ENCODE measurements at places on chromosomes 6 and 20.

DNA sequence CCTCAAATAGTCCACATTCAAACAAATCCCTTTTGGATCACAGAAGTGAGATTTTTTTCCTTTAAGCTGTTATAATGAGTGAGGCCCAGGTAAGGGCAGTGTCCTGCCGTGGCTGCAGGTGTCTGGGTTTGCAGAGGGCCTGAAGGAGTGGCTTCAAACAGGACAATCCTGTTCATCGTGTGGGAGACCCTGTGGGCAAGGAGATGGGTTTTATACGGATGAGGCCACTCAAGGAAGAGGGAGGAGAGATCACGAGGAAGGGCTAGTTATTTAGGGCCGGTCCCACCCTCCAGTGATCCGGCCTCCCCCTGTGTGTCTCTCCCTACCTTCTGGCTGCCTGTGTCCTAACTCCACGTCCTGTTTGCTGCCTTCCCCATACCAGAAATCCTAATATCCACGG is 33.8 kb downstream of the PPP1R14C start:
- no peak for DNase-seq

GRCh38 chr6:110761371-110761770 is 53.9 kb downstream of the CDK19 start:
- DNase-seq, result no peak

GRCh38 chr6:154476494-154476893 is 34.0 kb downstream of the CNKSR3 start:
- no peak for DNase-seq

- peak; percentile 97 for DNase-seq
Observed at GRCh38 chr6:149855040-149855654, 9.0 kb downstream of the LRP11 start.

DNA sequence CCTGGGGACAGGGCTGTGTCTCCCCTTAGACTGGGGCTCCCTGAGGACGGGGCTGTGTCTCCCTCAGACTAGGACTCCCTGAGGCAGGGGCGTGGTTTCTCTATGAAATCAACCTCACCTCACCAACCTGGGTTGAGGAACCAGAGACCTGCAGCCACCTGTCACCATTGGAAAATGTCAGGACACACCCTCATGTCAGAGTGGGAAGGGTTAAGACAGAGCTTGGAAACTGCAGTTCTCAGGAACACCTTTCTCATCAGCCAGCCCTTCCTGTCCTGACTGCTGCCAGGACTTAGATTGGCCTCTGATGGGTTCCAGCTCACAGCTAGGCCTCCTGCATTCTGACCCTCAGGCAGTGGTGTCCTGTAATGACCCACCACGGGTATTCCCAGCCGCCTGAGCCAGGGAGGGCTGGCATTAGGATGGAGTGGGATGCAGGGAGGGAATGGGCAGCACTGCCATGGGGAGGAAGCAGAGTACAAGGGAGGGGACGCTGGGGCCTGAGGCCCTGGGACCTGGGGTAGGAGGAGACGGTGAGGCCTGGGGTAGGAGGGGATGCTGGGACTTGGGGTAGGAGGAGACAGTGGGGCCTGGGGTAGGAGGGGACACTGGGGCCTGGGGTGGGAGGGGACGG is 76.3 kb downstream of the MRPL14 start:
- DNase-seq, result no peak

DNA sequence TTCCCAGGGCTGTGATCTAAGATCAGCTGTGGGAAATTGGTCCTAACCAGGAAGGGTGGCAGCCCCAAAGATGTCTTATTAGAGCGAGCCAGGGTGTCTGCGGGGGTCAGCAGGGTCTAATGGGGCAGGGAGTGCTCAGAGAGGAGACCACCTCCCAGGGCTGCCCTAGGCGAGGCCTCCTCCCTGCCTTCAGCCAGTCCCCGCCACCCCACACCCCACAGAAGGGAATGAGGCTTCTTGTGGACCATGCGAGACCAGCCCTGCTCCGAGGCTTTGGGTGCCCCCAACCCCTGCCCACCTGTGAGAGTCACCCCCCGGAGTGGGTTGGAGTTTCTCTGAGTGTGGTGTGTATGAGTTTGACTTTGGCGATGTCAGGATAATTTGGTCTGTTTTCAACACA is 37.8 kb downstream of the SYNJ2 start:
- no peak for DNase-seq

- DNase-seq, result no peak
Observed at GRCh38 chr20:57567471-57568079, 6.7 kb downstream of the PCK1 start.

GRCh38 chr20:58073945-58074856 is 154.3 kb downstream of the ANKRD60 start:
- peak; percentile 66 for DNase-seq

DNA sequence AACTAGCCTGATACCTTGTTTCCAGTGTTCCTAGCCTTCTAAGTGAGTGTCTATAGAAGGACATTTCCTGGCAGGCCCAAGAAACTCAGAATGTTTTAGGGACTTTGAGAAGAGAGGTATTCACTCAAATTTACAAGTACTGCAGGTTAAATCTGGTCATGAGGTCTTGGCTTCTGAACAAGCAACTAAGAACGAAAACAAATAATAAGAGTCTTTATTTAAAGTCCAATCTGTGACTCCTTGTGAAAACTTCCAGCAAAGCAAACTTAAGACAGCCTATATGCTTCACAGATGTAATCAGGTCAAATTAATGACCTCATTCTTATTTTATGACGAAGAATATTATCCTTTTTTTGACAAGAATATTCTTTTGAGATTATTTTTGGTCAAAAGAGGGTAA is 79.4 kb upstream of the PRSS16 start:
- DNase-seq, result peak; percentile 28

DNA sequence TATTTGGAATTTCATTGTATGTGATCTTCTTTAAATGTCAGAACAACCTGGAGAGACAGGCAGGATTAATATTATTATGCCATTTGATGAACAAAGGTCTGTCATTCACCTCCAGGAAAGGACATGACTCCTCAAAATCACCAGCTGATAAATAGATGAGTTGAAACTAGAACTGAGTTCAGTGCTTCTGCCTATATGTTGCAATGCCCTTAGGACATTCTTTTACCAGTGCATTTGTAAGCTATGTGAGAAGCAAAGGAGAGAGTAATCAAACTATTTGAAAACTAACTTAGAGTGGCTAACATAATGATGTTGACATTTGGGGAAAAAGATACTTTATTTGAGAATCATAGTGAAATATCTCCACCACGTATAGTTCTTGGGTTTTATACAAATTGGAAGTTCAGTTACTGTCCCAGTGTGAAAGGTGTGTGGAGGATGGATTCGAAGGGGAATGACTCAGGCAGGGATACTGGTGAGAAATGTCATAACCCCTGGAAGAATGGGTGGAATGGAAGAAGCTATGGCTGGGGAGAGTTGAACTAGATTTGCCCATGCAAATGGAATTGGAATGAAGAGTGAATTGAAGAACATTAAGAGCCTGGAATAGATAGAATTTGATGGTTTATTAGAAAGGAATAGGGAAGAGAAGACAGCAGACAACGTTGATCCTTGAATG is 21.5 kb downstream of the PKIB start:
- no peak for DNase-seq

DNA sequence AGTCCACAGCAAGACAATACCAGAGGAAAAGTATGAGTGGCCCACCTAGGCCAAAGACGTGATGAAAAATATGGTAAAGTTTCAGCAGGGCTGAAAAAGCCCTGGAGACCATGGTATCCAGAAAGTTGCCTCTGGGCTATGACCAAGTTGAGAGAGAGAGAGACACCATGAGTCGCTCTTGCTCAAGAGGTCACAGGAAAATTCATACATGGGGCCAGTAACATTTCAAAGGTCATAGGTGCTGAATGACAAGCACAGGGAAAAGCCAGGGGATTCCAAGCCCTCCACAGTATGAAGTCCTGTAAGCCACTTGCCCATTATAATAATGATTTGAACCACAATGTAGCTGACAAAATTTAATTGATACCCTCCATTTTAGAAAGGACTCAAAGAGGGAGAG is 657.7 kb upstream of the CITED2 start:
- no peak for DNase-seq

GRCh38 chr20:57102160-57102559 is 164.3 kb downstream of the BMP7 start:
- no peak for DNase-seq

DNA sequence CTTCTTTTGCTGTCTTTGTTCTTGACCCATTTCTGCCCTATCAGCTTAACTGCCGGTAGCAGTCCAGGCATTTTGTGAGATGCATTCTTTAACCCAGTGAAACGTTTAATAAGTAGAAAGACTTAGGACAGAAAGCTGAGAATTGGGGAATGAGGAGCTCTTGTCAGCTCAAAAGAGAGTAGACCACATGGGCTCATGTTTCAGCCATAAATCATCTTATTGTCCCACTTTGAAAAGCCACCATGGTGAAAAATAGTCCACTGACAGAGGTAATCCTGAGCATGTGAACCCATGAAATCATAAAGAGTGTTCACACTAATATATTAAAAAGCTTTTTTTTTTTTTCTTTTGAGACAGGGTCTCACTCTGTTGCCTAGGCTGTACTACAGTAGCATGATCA is 16.3 kb downstream of the ORC3 start:
- no peak for DNase-seq

DNA sequence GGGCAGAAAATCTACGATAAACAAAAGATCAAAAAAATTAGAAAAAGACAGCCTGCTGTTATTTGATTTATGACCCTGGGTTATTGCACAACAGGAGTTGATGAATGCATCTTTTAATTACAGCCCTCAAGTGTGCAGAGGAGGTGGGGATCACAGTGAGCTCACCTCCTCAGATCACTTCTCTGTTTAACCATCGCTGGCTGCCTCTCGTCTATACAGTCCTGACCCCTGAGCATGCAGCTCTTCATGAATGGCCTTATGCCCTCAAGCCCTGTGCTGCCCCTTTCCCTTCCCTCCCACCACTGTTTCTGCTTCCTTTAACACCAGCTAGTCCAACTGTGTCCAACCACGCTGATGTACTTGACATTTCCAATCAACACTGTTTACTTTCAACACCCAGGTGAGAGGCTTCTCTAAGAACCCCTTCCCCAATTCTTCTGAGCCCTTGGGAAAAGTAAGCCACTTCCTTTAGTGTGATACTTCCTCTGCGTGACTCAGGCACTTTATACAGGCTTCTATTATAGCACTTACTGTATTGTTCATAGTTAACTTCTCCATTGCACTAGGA is 60.6 kb upstream of the RIPOR2 start:
- no peak for DNase-seq

GRCh38 chr6:13916230-13916944 is 8.4 kb upstream of the RNF182 start:
- peak; percentile 74 for DNase-seq

DNA sequence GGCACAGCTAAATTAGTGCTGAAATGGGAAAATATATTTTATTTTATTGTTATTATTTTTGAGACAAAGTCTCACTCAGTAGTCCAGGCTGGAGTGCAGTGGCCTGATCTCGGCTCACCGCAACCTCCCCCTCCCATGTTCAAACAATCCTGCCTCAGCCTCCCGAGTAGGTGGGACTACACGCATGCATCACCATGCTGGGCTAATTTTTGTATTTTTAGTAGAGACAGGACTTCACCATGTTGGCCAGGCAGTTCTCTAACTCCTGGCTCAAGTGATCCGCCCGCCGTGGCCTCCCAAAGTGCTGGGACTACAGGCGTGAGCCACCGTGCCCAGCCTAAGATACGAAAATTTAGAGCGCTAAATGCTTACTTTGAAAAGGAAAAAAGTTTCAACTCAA is 4.8 kb downstream of the RAB23 start:
- DNase-seq, result no peak

GRCh38 chr6:46377209-46377608 is 114.0 kb downstream of the RCAN2 start:
- no peak for DNase-seq

GRCh38 chr6:143955971-143956370 is 52.1 kb downstream of the PLAGL1 start:
- peak; percentile 48 for DNase-seq

GRCh38 chr6:152135755-152136448 is 328.4 kb downstream of the ESR1 start:
- no peak for DNase-seq

- no peak for DNase-seq
Observed at GRCh38 chr20:40902661-40903060, 126.0 kb upstream of the TOP1 start.

DNA sequence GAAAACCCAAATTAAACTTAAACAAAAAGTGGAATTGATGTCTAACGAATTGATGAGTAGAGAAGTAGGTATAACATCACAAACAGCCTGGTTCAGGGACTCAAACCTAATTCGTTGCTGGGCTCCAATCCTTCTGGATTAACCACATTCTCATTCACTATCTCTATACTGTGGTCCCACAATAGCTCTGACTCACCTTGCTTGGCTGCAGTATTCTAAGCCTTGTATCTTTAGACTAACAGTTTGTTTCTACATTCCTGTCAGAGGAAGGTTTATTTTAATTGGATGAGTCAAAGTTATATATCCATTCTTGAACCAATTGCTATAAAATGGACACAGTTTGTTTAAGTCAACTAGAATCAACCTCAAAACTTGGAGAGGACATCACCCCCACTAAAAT is 530.5 kb upstream of the PTCHD4 start:
- DNase-seq, result peak; percentile 2

GRCh38 chr6:169175360-169175887 is 78.2 kb downstream of the THBS2 start:
- no peak for DNase-seq

DNA sequence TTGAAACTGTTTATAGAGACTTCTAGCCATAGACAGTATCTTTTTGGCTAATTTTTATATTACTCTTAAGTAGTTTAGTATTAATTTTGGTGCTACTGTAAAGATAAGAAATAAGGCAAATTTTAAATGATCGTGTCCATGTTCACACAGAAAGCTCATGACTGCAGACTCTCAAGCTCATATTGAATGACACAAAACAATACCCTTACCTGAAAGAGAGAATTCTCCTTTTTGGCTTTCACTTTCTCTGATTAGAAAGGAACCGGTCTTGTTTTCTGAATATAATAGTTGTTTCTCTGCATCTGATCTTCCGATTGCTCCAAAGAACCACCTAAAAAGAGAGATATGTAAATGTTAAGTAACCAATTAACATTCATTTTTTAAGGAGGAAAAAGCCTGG is 57.0 kb downstream of the FRK start:
- no peak for DNase-seq

- DNase-seq, result no peak
Observed at GRCh38 chr20:60258255-60258863, 300.1 kb downstream of the CDH26 start.

GRCh38 chr6:124027392-124027791 is 223.7 kb downstream of the NKAIN2 start:
- DNase-seq, result no peak

DNA sequence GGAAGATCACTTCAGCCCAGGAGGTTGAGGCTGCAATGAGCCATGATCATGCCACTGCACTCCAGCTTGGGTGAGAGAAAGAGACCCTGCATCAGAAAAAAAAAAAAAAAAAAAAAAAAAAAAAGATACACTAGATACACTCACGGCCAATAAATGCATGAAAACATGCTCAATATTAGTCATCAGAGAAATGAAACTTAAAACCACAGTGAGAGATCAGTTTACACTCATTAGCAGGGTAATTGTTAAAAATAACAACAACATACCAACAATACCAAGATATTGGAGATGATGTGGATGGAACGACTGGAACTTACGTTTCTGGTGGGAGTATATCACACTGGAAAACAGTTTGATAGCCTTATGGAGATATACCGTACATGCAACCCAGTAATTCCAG is 29.9 kb downstream of the HS3ST5 start:
- no peak for DNase-seq

Data from fibroblast of skin of back (primary cell).